ENCODE measurements at places on chromosomes 3 and 15. TPM values are rescaled to one million over a fixed set of nuclear protein-coding genes. Genes with fewer than 3 reads are reported as not detected.

The ANO10 gene
- polyA plus RNA-seq = 44.3 TPM

- no peak for DNase-seq
Observed at GRCh38 chr15:34708422-34708821, 46.4 kb downstream of the GJD2 start.

GRCh38 chr15:47788685-47789084 is 71.4 kb downstream of the SEMA6D start:
- no peak for DNase-seq

- no peak for DNase-seq
Observed at GRCh38 chr3:135908225-135908624, 57.3 kb upstream of the PPP2R3A start.

DNA sequence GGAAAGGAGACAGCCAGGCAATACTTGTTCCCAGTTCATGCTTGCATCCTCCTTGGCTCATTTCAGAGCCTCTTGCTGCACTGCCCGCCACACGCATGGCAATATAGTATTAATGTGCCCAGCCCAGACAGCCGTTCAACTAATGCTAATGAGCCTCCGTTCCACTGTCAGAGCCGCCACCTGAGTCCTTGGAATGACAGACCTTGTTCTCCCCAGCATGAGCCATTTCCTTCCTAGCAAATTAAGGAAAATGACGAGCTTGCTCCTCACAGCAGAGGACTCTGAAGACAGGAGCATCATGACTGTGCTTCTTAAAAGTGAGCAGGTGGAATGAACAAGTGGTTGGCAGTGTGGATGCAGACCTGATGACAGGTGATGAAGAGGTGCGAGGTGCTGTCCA is 10.8 kb upstream of the LRRC15 start:
- no peak for DNase-seq

DNA sequence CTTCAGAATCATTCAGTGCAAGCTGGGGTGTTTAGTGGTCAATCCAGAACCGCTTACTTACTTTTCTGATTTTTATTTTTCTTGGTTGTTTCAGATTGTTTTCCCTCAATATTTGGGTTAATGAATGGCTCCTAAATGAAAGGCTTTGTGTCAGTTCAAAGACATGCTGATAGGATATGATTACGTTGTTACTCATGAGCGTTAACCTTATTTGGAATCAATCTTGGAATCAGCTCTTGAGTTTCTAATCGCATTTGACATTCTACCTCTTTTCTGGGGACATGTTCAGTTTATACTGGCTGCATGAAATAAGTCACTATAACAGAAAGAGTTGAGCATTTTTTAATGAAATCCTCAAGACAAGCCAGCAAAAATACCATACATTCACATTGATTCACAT is 50.2 kb downstream of the ATP11B start:
- DNase-seq = no peak

DNA sequence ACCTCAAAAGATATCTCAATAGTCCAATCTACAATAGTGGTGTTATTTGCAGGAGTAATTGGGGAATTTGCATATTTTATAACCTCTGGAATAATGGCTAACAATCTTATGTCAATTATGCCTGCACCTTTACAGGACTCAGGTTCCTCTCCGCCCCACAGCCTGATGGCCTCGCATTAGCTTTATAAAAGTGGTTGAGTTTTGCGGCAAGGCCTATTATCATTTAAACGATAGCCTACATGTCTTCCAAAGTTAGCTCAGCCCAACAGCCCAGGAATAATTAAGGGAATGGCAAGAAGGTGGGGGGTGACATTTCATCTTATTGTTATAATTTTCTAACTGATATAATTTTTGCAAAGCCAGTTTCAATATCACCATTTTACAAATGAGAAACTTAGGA is 97.3 kb downstream of the RTP4 start:
- no peak for DNase-seq

GRCh38 chr3:190076601-190077394 is 43.9 kb downstream of the P3H2 start:
- peak; percentile 82 for DNase-seq

The ATG3 gene
- 47.3 TPM for polyA plus RNA-seq

The WDR49 gene
- polyA plus RNA-seq = 2.0 TPM

The IGSF10 gene
- 3.5 TPM for polyA plus RNA-seq

- DNase-seq = no peak
Observed at GRCh38 chr3:61226166-61226686, 25.0 kb downstream of the FHIT start.

DNA sequence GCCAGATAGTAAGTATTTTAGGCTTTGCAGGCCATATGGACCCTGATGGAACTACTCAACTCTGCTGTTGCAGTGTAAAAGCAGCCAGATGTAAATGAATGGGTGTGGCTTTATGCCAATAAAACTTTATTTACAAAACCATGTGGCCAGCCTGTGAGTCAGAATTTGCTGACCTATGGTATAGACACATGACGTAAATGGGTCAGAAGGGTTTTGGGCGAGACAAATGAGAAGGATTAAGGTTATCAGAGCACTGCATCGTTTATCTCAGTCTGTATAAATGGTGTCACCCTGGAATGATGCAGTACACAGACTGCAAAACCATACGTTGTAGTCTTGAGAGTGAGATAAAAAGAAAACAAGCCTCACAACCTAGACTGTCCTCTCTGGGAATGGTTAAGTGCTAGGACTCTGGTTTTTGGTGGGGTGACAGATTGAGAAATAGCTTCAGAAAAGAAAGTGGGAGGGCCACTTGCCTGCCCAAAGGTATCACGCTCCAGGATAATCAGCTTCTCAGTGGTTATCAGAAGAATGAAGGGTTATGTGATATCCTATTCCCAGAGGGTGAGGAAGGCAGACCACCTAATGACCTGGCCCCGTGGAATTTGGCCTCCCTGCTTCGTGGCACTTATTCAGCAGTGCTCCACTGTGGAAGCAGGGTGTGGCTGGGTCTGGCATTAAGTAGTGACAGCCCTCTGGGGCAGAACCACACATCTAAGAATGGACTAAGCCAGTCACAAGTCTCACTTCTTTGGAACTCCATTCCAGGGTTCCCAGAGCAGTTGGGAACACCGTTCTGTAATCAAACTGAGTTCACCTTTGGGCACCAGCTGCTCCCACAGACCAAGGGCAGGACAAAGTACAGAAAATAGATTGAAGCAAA is 46.1 kb downstream of the ABHD5 start:
- no peak for DNase-seq

DNA sequence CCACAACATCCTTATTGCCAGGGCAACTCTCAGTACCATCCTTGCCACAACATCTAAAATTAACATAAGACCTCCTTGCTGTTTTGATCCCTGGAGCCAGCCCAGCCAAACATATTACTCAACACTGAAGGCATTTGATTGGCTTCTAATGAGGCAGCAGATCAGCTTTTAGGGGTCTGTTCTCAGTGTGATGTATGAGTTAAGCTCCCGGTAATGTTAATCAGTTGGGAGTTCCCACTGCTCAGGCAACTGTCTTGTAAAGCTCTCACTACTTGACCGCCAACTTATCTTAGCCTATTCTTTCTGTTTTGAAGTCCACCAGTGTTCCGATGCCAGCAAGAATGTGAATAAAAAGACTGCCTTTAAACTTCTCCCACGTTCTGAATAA is 158.9 kb downstream of the FOXB1 start:
- DNase-seq = no peak

The NEK4 gene
- 31.5 TPM for polyA plus RNA-seq

The HTR3E gene
- polyA plus RNA-seq = not detected

GRCh38 chr15:85972805-85973540 is 106.7 kb upstream of the AGBL1 start:
- DNase-seq = no peak

The PLSCR5 gene
- polyA plus RNA-seq = not detected

The CLDN16 gene
- polyA plus RNA-seq = 35.6 TPM

DNA sequence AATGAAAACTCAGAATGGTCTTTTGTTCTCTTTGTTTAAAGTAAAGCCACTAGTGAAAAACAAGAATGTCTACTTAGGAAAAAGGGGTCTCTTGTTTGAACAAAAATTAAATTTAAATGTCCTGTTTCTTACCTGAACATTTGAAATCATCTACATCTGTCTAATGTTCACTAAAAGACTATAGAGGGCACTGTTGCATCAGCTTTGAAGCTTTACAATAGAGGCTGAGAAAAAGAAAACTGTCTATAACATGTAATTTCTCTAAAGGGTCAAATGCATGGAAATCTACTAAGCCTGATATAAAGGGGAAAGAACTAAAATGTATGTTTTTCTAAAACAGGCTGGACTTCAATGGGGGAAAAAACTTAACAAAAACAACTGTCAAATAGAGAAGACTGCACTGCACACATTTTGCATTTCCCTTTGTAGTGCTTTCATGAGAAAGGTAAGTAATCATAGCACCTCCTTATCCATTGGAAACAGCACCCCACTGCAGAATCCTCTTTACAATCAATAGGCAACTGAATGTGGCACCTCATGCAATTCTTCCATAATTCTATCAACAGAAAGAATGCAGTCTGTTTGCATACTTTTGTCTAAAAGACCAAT is 26.3 kb downstream of the DPH6 start:
- DNase-seq = peak; percentile 79

The SYNPR gene
- polyA plus RNA-seq = not detected

The HYAL1 gene
- polyA plus RNA-seq = 6.5 TPM

The C3orf38 gene
- 33.2 TPM for polyA plus RNA-seq

- peak; percentile 85 for DNase-seq
Observed at GRCh38 chr15:74375303-74375693, 7.9 kb upstream of the CYP11A1 start.

DNA sequence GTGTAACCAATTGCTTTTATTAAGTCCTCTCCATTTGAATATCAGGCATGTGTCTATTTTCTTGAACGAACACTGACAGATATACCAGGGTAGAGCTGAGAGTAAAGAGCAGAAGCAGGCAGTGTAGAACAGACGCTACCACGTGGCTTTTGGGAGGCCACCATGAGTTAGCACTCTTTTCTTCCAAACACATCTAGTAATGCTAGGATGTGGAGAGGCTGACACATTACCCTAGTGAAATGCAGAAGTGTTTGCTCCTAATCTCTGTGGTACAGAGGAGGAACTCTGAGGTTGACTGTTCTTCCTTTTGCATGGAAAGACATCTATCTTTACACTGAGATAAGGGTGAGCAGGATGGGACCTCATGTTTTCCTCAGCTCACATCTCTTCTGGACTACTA is 216.3 kb downstream of the SATB1 start:
- no peak for DNase-seq

DNA sequence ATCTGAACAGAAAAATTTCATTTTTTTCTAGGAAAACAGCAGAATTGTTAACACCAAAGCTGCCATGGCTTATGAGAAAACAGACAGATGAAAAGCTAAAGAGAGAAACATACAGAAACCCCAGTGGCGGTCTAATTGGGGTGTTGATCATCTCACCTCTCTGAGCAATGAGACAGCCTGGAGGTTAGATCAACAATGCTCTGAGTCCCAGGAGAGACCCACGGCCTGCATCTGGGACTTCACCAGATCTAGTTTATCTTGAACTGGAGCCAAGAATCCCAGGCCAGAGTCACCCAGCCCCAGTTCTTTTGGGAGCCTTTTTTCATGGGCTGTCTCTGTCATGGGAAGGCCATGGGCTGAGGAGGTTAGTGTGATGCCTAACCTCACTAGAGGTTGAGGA is 3.5 kb upstream of the GALNT15 start:
- no peak for DNase-seq

DNA sequence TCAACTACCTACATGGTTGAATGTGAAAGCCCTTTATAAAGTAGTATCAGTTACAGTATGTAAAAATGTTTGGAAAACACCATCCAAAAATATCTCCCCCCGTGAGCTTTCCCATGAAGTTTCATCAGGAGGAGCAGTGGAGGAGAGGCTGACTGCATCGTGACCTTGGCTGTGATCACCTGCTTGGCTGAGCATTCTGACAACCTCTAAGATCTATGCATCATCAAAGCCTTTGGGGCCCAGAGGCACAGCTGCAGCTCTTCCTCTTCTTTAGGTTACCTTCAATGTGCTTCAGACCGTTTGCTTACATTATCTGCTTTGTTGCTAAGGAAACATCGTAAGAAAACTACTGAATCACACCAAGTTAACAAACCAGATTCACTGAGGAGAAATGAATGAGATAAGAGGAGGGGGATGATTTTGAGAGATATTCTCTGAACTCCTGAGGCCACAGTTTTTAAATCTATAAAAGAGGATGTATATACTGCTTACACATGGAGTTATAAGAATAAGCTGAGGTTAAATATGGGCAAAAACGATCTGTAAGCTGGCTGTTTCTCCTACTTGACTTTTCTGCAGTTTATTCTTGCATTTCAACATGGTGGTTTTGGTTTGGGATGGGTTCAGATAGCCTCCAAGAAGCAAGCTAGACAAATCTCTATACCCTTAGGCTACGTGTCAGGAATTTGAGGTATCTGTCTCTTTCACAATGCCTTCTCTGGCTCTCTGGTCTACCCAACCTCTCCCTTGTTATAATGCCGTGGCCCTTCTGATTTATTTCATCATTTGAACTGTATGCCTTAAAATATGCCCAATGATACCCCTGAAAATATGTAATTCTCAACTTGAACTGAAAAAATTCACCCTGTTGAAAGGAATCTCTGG is 4.0 kb downstream of the GCSAM start:
- no peak for DNase-seq

GRCh38 chr3:13125092-13126015 is 52.1 kb upstream of the IQSEC1 start:
- no peak for DNase-seq

The ZIC1 gene
- 0.08 TPM for polyA plus RNA-seq

DNA sequence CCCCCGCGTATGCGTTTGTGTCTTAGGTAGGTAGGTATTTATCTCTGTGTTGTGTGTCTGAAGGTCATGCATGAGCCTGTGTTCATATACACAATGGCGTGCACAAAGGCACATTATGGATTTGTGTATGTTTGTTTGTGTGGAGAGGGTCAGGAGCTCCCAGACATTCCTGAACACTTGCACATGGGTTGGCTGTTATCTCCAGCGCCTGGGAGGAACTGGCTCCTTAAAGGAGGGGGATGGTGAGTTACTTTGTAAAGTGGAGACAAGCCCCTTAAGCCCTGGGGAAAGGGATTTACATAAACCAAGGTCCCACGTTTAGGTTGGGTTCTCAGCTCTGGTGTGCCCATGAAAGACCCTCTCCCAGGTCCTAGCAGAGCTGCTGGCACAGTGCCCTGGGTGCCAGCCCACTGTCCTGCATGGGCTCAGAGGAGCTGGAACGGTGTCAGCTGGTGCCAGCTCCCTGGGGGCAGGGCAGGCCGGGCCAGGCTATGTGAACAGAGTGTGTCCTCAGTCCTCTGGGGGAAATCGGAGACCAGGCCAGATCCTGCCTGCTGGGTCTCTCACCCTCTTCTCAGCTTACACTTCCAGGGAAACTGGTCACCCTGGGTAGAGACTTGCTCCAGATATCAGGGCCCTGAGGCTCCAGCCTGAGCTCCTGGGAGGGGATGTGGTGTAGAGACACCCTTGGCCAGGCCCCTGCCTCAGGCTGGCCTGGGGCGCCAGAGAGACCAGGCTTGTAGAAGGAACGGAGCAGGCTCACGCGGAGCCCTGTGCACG is 25.1 kb downstream of the SNX33 start:
- DNase-seq = no peak
